ENCODE measurements at places on chromosomes 5 and 9.

DNA sequence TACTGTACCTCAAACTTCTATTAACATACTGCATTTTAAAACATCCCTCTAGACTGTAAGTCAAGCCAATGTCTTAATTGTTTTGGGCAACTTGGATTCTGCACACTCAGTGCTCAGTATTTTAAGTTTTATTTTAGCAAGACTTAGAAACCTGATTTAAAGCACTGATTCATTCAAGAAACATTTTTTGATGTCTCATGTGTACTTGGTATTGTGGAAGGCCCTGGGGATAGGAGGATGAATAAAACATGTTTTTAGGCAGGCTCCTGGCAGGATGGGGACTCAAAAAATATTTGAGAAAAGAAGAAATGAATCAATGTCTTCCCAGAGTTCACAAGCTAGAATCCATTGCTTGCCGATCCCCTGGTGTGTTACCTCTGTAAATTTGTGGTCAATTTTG is 334.0 kb upstream of the PUM3 start:
- DNase-seq, result no peak

DNA sequence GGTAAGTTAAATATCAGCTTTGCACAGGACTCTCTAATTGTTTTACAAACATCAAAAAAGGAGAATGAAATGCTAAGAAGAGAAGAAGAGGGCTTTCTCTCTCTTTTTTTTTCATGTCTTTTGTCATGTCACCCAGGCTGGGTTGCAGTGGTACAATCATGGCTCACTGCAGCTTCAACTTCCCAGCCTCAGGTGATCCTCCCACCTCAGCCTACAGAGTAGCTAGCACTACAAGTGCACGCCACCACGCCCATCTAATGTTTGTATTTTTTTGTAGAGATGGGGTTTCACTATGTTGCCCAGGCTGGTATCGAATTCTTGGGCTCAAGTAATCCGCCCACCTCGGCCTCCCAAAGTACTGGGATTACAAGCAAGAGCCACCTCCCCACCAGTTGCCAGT is 18.6 kb downstream of the SERINC5 start:
- DNase-seq, result no peak

GRCh38 chr5:179342577-179342976 is 2.7 kb downstream of the ADAMTS2 start:
- DNase-seq, result no peak

GRCh38 chr9:28120184-28120583 is 546.9 kb upstream of the C9orf72 start:
- no peak for DNase-seq

DNA sequence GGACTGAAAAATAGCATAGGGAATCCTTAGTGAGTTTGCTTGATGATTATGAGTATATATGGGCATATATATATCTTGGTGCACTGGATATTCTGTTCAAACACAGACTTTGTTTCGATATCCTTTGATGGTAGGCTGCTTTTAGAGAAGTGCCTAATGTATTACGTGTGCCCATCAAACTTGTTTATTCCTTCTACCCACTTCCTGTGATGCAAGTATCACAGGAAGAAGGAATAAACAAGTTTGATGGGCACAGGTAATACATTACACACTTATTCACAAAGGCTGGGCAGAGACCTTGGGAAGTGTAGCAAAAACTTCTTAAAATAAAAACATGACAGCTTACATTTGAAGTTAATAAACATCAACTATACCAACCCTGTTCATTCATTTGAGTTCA is 364.2 kb downstream of the CHSY3 start:
- DNase-seq, result no peak

DNA sequence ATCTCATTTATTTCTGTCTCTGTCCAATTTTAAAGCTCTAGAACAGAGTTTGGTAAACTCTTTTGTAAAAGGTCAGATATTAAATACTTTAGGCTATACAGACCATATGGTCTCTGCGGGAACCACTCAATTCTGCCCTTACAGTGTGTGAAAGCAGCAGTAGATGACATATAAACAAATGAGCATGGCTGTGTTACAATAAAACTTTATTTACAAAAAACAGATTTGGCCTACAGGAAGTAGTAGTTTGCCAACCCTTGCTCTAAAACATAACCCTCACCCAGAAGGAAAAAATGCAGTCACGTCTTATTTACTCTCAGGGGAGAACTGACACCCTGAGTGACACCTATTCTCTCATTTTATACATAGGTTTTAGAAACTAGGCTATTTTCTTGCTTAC is 220.4 kb downstream of the DEPDC1B start:
- no peak for DNase-seq

DNA sequence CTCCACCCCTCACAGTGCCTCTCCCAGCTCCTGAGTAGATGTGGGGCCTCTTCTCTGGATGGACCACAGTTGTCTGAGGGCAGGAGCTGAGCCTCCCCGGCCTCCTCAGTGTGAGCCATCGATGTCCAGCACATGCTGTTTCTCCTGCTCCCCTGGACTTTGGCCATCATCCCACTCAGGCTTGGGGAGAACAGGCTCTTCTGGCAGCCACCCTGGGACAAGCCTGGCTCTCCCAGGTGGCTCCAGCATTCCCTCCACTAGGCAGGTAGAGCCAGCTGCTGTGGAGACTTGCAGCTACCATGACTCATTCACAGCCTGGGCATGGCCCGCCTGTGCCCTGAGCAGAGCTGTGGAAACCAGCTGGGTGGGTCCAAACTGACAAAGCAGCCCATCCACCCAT is 77.0 kb downstream of the CSNK1A1 start:
- no peak for DNase-seq

GRCh38 chr5:178247481-178248456 is 15.2 kb upstream of the PHYKPL start:
- DNase-seq, result no peak

DNA sequence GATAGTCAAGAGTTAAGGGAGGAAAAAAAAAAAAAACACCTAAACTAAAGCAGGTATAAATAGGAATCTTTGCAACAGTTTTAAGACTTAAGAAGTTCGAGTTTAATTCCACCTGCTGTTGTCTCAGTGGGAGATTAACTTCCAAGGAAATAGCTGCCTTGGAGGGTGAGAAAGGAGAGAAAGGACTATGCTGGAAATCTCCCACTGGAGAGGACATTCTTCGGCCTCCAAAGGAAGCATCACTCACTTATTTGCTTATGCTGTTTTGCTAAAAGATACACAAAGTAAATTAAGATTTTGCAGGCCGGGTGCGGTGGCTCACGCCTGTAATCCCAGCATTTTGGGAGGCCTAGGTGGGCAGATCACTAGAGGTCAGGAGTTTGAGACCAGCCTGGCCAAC is 317.9 kb upstream of the MPDZ start:
- DNase-seq, result no peak

- no peak for DNase-seq
Measured at GRCh38 chr9:36780186-36780585, 207.5 kb downstream of the MELK start.

- DNase-seq, result no peak
Measured at GRCh38 chr5:133941456-133942196, 26.8 kb downstream of the C5orf15 start.

GRCh38 chr5:116778032-116778431 is 203.4 kb upstream of the SEMA6A start:
- DNase-seq, result no peak

- DNase-seq, result no peak
Measured at GRCh38 chr5:179804555-179804947, 2.1 kb downstream of the MGAT4B start.

DNA sequence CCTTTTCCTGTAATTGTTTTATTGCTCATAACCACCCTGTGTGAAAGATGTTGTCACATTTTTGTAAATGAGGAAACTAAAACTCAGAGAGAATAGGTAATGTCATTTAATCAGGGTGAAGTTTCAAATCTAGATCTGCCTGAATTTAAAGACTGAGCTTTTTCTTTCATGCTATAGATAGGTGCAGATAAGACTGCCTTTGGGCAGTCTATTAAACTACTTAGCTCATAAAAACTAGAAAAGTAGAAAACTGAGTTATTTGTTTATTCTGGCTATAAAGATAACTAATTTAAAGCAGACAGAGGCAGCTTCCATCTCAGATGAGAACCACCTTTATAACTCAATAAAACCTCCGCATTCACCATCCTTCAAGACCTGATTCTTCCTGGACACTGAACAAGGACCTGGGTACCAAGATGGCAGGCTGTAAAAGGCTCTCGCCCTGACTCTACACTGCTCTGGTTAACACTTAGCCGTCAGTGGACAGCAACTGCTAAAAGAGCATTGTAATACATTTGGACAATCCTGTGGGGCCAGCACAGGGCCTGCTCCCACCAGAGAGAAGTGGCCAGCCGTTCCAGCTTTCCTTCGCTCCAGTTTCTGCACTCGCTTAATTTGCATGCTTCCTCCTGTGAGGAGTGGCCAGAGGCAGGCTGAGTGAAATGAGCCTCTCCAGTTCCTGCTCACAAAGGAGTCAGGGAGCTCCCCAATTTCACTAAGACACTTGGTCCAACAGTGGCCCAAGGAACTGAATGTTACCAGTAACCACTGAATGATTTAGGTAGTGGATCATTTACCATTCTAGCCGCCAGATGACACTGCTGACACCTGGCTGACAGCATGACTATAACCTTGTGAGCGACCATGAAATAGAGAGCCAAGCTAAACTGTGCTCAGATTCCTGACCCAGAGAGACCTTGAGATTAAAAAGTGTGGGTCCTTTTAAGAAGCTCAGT is 566.4 kb downstream of the EFNA5 start:
- DNase-seq, result no peak

GRCh38 chr9:104971511-104971910 is 43.6 kb upstream of the ABCA1 start:
- DNase-seq, result no peak

DNA sequence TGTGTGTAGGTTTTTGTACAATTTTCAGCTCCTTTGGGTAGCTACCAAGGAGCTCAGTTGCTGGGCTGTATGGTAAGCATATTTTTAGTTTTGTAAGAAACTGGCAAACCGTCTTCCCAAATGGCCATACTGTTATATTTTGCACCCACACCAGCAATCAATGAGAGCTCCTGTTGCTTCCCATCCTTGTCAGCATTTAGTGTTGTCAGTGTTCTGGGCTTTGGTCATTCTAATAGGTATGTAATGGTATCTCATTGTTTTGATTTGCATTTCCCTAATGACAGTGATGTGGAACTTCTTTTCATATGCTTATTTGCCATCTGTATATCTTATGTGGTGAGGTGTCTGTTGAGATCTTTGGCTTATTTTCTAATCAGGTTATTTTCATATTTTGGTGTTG is 320.1 kb downstream of the MLLT3 start:
- DNase-seq, result no peak

- no peak for DNase-seq
Measured at GRCh38 chr5:14105718-14106410, 37.3 kb upstream of the TRIO start.

DNA sequence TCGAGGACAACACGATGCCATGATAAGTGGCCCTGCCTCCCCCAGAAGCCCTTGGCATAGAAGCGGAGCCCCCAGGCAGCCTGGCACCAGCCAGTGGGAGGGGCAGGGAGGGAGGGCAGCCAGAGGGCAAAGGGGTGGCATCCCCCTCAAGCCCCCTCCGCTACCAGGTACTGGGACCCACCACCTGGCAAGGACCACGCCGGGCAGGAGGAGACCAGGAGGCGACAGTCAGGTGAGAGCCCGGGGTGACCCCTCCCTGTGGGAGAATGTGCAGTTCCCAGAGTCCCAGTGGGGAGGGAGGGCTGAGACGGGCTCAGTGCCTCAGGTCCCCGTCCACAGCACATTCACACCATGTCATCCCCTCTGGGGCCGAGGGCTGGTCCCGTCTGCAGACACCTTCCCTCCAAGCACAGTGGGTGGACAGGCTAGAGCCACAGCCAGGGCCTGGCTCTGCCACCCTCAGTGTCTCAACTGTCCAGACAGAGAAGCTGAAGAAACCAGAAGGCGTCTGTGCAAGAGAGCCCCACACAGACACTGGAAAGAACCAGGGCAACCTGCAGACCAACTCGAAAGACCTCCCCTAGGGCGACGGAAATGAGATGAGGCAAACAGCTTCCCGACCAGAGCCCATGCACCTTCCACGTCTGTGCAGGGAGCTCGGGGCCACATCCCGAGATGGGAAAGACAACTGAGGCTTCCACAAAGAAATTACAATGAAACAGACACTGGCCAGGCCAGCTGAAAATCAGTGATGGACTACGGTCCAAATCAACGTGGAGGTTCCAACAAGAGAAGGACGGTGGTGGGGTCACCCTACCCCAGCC is 11.1 kb downstream of the BRD3 start:
- DNase-seq, result no peak

- DNase-seq, result no peak
Measured at GRCh38 chr9:127277099-127277498, 12.5 kb downstream of the GARNL3 start.

- no peak for DNase-seq
Measured at GRCh38 chr5:142245786-142246185, 79.0 kb downstream of the SPRY4 start.

DNA sequence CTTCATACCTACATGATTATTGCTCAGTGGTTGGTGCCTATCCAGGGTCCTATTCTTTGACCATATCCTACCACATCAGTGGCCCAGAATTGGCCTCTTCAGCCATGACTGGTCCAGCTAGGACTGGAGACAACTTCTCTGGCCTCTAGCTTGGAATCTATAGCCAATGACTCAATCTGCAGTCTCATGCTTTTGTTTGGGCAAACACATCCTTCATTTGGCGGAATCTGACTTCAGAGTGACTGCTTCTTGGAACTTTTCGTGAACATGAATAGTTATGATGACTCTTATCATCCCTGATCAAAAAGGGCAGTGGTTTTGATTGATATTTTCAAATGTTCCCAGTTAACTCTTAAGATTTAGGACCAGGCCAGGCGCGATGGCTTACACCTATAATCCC is 134.1 kb downstream of the PAPPA start:
- DNase-seq, result no peak

GRCh38 chr5:126369995-126370731 is 53.0 kb upstream of the GRAMD2B start:
- no peak for DNase-seq

DNA sequence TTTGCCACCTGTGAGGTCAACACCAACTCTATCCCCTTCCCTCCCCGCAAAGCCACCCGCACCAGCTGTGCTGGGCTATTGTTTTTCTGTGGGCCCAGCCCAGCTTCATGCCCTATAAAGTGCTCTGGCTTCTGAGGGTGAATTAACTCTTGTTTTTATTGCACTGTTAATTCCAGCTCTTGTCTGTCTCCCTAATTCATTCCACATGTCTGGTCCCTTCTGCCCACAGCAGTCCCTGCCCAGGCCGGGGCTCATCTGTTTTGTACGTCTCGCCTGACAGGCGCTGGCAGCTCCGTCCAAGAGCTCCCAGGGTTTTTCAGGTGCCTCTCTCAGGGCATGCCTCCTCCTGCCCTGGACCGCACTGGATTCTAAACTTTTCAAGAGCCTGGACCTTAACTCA is 118.9 kb downstream of the PDZD2 start:
- DNase-seq, result no peak

- no peak for DNase-seq
Measured at GRCh38 chr9:265209-265870, 50.7 kb downstream of the DOCK8 start.

- no peak for DNase-seq
Measured at GRCh38 chr5:9604416-9604815, 25.7 kb downstream of the TAS2R1 start.

GRCh38 chr5:132059043-132059695 is 1.3 kb upstream of the IL3 start:
- no peak for DNase-seq

Data from Caco-2 (cell line).